Bronchial epithelial cell (primary cell): ENCODE measurements at places on chromosomes 11 and 22.

- DNase-seq, result peak; percentile 96
Measured at GRCh38 chr11:67373648-67374570, 511 bp upstream of the CLCF1 start.

DNA sequence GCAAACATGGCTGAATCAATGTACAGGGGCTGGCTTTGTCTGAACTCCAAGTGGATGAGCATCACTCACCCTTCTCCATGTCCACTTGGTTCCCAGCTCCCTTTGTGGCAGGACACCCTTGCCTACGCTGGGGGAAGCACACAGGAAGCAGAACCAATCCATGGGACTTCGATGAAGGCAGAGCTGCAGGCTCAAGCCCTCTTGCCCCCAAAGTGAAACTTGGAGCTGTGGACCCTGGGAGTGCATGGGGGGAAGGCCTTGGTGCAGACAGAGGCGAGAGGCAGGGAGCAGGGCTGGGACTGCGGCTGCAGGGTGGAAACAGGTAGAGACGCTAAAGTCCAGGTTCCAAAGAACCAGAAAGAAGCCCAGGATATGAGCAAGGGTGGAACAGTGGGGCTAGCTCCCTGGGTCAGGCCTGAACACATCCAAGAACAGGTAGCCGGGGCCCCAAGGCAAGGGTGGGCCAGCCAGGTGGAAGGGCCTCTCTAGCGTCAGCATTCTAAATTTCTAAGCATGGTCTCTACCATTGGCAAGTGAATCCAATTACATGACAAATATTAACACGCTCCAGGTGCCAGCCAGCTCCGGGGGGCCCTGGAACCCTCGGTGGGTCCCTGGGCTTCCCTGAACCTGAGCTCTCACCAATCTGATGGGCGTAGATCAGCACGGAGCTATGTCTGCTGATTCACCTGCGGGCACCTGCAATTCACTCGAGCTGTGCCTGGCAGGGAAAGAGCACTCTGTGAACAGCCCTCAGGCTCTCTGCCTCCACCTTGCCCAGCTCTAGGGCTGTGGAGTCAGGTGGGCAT is 532.8 kb downstream of the BRD1 start:
- DNase-seq, result no peak

- DNase-seq, result peak; percentile 20
Measured at GRCh38 chr11:76560219-76560618, 110.3 kb downstream of the LRRC32 start.

GRCh38 chr11:13939961-13940906 is 22.3 kb upstream of the SPON1 start:
- peak; percentile 84 for DNase-seq

DNA sequence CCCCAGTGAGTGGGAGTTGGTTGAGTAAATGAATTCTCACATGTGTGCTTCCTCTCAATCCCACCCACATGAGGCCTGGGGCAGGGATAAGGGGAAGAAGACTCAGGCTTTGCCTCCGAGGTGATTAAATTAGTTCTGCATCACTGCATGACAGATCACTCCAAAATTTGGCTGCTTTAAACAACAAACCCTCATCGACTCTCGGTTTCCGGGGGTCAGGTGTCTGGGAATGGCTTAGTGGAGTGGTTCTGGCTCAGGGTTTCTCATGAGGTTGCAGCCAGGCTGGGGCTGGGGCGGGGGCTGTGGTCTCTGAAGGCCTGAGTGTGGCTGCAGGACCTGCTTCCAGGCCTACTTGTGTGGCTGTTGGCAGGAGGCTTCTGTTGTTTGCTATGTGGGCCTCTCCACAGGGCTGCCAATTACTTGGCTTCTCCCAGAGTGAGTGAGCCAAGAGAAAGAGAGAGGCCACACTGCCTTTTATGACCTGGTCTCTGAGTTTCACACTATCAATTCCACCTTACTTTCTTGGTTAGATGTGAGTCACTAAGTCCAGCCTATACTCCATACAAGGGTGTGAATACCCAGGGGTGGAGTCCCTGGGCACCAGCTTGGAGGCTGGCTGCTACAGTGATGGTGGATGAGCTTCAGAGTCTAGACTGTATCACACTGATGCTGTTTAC is 15.9 kb downstream of the MOGAT2 start:
- DNase-seq, result peak; percentile 40

DNA sequence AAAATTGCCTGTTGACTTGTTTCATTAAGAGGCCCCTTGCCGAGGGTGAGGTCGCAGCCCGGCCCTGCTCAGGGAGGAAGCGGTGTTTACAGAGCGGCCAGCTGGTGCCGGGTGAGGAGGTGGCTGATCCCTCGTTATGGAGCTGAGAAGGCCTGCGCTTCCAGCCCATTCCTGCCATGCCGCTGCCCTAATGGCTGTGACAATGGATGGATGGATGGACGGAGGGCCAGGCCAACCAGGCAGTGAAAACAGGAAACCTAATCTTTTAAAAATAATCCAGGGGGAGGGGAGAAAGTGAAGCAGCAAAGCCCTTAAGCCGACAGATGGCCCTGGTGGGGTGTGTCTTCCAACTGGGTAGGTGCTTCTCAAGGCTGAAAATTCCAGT is 38.5 kb downstream of the BCR start:
- DNase-seq, result no peak
